ENCODE measurements at places on chromosomes 1 and 21. TPM values are rescaled to one million over a fixed set of nuclear protein-coding genes. Genes with fewer than 3 reads are reported as not detected.
A peak's percentile ranks its signal among the peaks of the same experiment; 100 is the strongest.

GRCh38 chr1:115555446-115555845 lies 86.3 kb upstream of the VANGL1 start:
- DNase-seq = peak; percentile 27

Gene DNAJC28
- 1.1 TPM for total RNA-seq

DNA sequence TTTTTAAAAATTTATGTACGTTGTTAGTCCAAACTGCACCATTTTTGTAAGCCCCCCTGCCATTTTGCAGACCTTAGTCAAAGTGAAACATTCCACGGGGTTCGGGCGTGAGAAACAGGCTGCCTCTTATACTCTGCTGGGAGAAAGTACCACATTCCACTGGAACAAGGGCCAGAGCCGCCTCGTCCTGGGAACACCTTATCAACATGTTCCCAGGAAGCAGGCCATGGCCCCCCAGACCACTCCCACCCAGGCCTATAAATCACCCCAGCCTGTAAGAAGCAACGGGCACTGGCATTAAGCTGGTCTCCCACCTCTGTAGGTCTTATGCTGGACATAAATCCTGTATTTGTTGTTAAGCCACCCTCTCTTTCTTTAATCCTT lies 854 bp upstream of the ZRANB2 start:
- no peak for DNase-seq

Gene TMEM81
- total RNA-seq = 5.1 TPM

- DNase-seq = peak; percentile 83
Measured at GRCh38 chr1:234617131-234617985, 7.4 kb upstream of the IRF2BP2 start.

GRCh38 chr21:23690316-23690715 lies 1917.0 kb downstream of the MRPL39 start:
- no peak for DNase-seq

GRCh38 chr1:64019818-64020217 lies 183.6 kb upstream of the UBE2U start:
- no peak for DNase-seq

GRCh38 chr1:35555601-35556477 lies 1.4 kb downstream of the KIAA0319L start:
- DNase-seq = no peak
